AG20443 (cell line): ENCODE measurements at places on chromosomes 5 and 9.
A peak's percentile ranks its signal among the peaks of the same experiment; 100 is the strongest.

- peak; percentile 27 for DNase-seq
These were observed 90.6 kb downstream of the PTCD2 start for GRCh38 chr5:72410688-72411295.

- no peak for DNase-seq
These were observed 136.3 kb downstream of the ASTN2 start for GRCh38 chr9:117278471-117279035.

- no peak for DNase-seq
These were observed 4.7 kb upstream of the BNIP1 start for GRCh38 chr5:173139631-173140030.

GRCh38 chr5:135814812-135815211 is 19.7 kb upstream of the SLC25A48 start:
- no peak for DNase-seq

- DNase-seq: no peak
These were observed 25.5 kb downstream of the NDUFA8 start for GRCh38 chr9:122133984-122134535.

DNA sequence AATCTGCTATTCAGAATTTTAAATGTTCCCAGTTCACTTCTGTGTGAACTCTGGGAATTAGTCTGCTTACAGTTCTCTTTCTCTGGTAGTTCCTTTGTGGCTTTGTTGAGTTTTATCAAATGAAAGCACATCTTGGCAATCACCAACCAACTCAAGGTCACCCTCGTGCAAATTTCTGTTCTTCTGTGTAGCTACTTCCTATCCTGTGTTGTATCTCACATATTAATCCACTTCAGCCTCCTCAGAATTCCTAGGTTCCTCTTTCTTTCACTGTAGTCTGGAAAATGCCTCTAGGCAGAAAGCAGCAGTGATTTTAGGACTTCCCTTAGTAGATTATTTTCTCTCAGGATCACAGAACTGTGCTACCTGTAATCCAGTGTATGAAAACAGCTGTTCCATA is 100.3 kb downstream of the AUH start:
- no peak for DNase-seq

- DNase-seq: peak; percentile 68
These were observed 937 bp upstream of the HMGCR start for GRCh38 chr5:75335952-75336614.

DNA sequence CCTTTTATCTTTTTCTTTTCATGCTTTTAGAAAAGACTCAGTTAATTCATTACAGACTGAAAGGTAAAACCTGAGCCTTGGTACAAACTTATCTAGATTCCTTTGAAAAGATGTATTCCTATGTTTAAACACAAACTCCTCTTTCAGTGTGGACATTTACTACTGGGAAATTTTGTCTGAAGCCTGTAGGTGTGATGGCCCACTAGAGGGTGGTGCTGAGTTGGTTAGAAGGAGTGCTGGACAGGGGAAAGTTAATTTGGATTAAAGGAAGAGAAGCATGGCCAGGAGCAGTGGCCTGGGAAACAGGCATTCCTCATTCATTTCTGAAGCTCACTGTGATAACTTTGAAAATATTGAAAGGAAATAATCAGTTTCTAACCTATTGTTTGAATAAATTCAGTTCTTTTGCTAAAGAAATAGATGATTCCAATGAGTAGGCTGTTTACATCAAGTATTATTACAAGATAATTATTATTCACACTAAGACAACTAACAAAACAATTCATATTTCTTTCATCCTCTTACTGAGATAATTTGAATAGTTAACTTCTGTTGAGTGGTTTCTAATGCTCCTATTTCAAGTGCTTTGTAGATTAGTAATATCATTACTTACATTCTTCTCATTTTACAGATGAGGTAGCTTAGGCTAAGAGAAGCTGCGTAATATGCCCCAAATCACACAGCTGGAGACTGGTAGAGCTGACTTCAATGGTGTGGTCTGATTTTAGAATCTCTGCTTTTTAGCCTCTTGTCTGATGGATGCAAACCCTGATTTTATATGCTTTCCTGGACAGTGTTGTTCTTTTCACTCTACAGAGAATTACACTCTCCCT is 150.9 kb downstream of the ADGRV1 start:
- peak; percentile 69 for DNase-seq

- DNase-seq: no peak
These were observed 68.5 kb upstream of the CACNA1B start for GRCh38 chr9:137809040-137809576.

DNA sequence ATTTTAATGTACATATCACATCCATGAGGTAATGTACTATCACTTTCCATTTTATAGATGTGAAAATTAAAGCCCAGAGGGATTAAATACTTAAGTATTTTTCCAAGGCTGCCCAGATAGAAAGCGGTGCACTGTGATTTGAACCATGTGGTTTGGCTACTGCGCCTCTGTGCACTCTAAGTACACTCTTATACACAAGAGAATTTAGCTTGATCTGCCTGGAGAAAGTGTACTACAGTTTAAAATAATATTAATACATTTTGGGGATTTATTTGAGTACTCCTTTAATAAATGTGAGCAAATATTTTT is 360.4 kb upstream of the ACTBL2 start:
- no peak for DNase-seq

- DNase-seq: no peak
These were observed 731.0 kb downstream of the PRELID2 start for GRCh38 chr5:145104106-145104505.

GRCh38 chr9:112541685-112542084 is 55.1 kb downstream of the KIAA1958 start:
- DNase-seq: no peak

GRCh38 chr9:128266868-128267590 is 8.8 kb downstream of the GOLGA2 start:
- no peak for DNase-seq

- DNase-seq: no peak
These were observed 59.4 kb upstream of the TNFSF8 start for GRCh38 chr9:114989600-114990410.

DNA sequence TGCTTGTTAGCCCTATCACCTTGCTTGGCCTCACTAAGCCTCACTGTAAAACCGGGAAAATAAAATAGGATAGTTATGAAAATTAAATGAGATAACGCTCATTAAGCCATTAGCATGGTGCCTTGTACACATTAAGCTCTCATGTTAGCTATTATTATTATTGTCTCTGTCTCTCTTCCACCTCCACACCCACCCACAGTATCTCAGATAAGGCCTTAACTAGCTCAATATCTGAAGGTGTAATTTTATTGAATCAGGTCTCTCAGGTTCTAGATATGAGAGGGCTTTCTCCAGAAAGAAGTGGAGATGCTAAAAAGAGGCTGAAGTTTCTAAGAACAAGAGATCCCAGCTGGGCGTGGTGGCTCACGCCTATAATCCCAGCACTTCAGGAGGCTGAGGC is 27.6 kb downstream of the GFRA3 start:
- DNase-seq: no peak

DNA sequence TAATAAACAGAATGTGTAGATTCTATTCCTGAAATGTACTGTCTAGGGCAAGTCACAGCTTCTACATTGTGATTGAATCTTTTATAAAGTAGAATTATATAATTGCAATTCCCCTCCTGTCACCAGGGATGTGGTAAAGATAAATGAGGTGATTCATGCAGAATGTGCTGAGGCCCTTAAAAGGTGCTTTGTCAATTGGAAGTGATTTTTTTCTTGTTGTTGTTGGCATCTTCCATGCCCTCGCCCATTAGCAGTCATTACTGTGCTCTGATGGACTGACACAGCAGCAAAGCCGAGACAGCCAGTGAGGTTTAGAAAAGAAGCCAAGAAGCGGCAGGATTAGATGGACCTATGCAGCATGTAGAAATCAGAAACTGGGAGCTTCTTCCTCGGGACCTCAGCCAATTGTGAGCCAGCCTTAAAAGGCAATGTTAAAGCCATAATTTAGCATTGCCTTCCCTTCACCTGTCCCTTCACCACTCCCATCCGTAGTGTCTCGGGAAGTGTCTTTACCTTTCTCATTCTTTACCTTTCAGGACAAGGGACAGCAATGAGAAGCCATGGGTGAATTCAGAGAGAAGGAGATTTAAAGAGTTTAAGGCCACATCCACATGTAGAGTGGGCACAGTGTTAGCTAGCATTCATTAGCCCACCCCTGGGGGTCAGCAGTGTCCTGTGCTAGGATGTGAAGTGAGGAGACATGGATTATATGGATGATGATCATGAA is 257.8 kb downstream of the PLK2 start:
- no peak for DNase-seq

DNA sequence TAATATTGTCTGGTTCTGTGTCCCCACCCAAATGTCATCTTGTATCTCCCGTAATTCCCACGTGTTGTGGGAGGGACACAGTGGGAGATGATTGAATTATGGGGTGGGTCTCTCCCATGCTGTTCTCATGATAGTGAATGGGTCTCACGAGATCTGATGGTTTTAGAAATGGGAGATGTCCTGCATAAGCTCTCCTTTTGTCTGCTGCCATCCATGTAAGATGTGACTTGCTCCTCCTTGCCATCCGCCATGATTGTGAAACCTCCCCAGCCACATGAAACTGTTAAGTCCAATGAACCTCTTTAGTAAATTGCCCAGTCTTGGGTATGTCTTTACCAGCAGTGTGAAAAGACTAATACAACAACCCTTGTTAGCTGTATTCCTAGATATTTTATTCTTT is 44.5 kb downstream of the GIN1 start:
- no peak for DNase-seq

- no peak for DNase-seq
These were observed 307.7 kb upstream of the ZNF608 start for GRCh38 chr5:125054146-125054545.

DNA sequence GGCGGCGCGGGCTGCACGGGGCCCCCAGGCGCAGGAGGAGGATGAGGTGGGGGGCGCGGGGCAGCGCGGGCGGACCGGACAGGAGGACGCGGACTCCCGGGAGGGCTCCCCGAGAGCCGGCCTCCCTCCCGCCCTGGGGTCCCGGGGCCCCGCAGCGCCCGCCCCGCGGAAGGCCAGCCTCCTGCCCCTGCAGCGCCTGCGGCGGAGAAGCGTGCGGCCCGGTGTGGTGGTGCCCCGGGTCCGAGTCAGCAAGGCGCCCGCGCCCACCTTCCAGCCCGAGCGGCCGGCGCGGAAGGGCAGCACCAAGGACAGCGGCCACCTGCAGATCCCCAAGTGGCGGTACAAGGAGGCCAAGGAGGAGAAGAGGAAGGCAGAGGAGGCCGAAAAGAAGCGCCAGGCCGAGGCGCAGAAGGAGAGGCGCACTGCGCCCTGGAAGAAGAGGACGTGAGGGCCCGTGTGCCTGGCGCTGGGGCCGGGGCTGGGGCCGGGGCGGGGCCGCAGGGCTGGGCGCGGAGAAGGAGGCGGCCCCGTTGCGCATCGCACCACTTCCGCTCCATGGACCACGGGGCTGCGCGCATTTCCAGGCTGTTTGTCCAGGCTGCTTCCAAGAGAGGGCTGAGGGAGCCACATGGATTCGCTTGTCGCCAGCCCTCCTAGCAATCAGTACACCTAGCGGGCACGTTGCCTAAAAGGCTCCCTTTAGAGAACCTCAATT is 86.0 kb downstream of the ANKRD33B start:
- no peak for DNase-seq

- peak; percentile 39 for DNase-seq
These were observed 621 bp downstream of the CEP72 start for GRCh38 chr5:612498-613424.

GRCh38 chr9:95025213-95026147 is 292.0 kb downstream of the FANCC start:
- peak; percentile 81 for DNase-seq

DNA sequence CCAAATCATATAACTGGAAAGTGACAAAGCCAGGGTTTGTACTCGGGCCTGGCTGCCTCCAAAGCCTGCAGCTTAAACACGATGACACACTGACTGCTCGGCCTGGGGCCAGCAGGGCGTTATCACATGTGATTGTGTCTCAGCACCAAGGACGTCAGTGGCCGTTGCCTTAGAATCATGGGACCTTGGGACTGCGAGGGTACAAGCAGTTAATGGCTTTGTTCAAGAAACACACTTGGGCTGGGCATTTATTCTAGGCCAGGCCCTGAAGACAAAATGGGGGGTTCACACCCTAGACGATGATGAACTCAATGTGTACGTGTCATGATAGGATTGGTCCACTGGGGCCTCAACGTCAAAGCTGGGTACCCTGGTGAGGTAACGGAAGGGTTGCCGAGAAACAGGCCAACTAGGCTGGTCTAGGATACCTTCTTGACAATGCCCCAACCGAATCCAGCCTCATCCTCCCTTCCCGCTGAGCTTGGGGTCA is 13.0 kb downstream of the SH3PXD2B start:
- DNase-seq: no peak

- DNase-seq: no peak
These were observed 493.6 kb downstream of the GADD45G start for GRCh38 chr9:90098408-90098807.

- no peak for DNase-seq
These were observed 53.5 kb downstream of the RNF38 start for GRCh38 chr9:36346569-36346968.

GRCh38 chr9:88786291-88787079 is 204.8 kb upstream of the S1PR3 start:
- no peak for DNase-seq

DNA sequence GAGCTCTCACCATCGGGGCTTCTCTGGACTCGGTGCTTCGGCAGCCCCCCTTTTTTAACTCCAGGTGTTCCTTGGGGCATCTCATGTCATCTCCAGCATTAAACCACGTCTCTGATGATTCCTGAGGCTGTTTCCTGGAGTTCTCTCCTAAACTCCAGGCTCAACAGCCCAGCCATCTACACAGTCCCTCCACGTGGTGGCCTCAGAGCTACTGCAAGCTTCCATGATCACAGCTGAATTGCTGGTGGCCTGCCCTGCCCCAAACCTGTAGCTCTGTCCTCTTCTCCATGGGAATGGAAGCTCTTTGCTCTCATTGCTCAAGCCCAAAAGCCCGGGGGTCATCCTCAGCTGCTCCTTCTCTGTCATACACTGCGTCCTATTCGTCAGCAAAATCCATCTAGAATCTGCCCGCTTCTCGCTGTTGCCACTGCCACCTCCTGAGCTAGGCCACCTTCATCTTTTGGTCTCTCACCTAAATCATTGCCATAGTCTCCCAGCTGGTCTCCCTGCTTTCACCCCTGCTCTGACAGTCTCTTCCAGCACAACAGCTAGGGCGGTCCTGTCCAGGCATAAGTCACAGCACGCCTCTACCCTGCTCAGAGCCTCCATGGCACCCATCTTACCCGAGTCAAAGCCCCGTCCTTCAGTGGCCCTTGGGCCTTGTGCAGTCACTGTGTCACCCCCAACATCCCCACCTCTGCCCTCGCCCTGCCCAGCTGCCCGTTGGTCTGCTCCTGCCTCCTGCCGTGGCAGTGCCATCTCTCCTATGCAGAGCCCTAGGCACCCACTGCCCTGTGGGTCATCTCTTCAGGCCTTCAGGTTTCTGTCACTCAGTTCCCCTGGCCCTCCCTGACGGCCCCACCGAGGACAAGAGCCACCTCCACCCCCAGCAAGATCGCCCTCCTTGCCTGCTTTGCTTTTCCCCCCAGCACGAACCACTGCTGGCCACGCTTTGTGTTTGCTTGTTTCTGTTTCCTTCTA is 6.4 kb downstream of the B4GALT7 start:
- DNase-seq: no peak

GRCh38 chr9:36120705-36121104 is 15.8 kb upstream of the GLIPR2 start:
- no peak for DNase-seq

GRCh38 chr5:6359555-6360322 is 18.6 kb downstream of the MED10 start:
- no peak for DNase-seq
